Naive thymus-derived CD4-positive, alpha-beta T cell (primary cell): ENCODE measurements at places on chromosomes 3 and 15.

DNA sequence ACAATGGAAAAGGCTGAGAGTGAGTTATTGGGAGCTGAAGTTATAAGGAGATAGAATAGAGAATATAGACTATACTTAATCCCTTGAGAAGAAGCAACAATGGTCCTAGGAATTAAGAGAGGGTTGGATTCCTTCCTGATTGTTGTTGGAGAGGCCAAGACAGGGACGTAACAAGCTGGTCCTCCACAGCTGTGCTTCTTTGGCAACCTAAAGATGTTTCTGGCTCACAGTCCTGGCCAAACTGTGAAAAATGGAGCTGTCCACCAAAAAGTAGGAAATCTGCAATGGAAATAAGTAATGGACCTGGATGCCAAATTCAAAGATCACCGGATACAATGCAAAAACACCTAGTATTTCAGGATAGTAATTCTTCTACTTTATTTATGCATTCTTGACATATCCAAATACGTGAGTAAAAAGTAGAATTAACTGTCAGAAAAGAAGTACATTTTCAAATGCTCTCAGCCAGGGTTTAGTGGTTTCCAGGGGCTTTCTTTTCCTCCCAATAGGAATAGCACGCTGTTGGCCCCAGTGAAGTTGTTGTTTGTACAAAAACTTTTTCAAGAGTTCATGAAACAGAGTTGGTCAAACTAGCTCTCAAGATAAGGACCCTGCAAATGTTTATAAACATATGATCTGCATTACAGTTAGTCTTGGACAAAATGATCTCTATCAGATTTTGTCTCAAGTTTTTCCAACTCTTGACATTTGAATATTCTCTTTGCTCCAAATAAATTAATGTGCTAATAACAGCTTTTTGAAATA lies 28.3 kb downstream of the CERS3 start:
- H3K4me1 ChIP-seq: no peaks in the 10 kb centered on the region
- no peaks in the 10 kb centered on the region for H3K27me3 ChIP-seq
- H3K27ac ChIP-seq: no peak overlapping the region
- no peak overlapping the region for H3K4me3 ChIP-seq
- no peaks in the 10 kb centered on the region for H3K36me3 ChIP-seq

DNA sequence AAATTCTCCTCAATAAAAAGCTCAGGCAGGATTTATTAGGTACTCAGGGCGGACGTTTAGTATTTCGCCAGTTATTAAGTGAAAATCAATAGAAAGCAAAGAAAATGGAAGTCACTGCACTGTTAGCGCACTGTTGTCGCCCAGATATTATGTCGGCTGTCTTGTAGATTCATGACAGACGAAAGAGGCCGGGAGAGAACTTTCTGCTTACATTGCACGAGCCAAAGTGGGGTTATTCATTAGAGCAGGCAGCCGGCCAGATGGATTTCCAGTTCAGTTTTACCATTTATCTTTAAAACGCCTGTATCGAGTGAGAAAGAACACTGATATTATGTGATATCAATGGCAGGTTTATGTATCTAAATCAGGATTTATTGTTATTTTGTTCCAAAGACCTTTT lies 866.0 kb upstream of the NR2F2 start:
- H3K27me3 ChIP-seq: no peaks in the 10 kb centered on the region
- H3K4me1 ChIP-seq: no peaks in the 10 kb centered on the region
- H3K4me3 ChIP-seq: no peak overlapping the region
- DNase-seq: no peak
- H3K27ac ChIP-seq: no peak overlapping the region

DNA sequence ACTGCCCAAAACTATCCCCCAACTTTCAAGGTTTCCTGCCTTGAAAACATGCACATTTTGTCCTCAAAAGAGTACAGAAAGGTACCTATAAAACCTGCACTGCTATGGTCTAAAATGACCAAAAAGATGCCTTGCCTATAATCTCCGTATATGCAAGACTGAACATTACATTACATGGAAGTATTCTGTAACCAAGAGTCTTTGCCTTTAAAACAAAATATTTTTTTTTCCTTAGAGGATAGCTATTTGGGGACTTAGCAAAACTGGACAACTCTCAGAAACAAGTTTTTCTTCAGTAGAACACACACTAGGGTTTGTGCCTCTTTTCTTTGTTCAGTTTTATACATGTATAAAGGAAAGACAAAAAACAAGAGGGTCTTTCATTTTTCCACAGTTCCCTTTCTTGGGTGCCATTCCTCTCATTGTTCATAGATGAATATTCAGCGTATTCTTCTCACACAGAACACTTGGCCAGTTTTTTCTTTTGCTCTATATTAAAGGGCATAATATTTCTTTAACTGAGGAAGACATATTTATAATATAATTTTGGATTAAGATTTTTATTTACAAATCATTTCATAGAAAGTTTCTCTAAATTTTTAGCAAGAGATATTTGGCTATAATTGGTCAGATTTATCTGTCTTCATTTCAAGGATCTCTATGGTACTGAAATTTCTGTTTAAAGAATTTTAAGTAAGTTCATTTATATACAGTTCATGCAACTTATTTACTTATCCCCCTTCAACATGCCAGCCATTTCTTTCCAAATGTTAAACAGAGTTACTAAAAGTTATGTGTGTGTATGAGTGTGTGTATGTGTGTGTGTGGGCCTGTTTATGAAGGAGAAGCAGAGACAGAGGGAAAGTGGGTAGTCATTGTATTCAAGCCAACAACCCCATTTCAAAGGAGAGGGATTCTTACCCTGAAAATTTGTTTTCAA lies 142.6 kb downstream of the ZBTB20 start:
- no peak overlapping the region for H3K4me3 ChIP-seq
- H3K4me1 ChIP-seq: no peaks in the 10 kb centered on the region
- DNase-seq: no peak
- no peak overlapping the region for H3K27ac ChIP-seq

DNA sequence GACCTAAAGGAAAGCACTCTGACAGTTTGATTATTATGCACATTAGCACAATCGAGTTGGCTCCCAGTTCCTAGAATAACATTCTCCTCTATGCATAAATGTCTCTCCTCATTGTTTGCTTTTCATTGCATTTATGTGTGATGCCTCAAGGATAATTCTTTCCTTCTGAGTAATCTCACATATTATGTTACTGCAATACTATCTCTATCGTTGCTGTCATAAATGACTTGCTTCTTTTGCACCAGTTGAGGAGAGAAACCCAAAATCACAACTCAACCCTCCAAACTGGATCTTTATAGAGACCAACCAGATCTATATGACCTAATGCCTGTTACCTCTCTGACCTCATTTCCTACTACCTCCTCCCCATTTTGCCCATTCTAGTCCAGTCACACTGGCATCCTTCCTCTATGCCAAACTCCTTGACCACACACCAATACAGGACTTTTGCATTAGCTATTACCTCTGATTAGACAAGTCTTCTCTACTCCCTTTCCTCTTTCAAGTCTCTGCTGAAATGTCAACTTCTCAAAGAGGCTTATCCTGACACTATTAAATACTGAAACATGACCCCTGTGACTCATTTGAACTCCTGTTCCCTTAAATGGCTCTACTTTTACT lies 1026.0 kb downstream of the TUSC7 start:
- no peak for DNase-seq
- no peaks in the 10 kb centered on the region for H3K27me3 ChIP-seq
- H3K4me3 ChIP-seq: no peak overlapping the region
- no peaks in the 10 kb centered on the region for H3K4me1 ChIP-seq

DNA sequence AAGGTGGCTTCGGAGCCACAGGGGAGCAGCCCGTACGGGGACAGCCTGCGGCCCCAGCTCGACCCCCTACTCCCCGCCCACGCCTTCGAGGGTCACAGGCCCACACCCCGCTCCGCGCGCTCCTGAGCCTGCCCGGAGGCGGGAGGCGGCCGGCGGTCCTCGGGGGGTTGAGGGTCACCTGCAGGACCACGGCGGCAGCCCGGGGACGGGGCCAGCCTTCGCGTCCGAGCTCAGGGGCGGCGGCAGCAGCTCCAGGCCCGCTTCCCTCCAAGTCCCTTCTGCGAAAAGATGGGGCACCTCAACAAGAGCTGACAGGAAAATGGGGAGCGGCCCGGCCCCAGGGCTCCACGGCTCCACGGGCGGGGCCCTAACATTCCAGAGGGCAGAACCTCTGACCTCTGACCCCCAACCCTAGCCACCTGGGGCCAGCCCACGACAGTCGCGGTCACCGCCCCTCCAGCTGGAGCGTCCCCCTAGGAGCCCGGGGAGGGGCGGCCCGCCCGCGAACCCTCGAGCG lies 428 bp downstream of the LYSMD4 start:
- no peak for DNase-seq
- H3K27me3 ChIP-seq: no peaks in the 10 kb centered on the region
- peaks cover 13% of the 10 kb centered on the region for H3K4me1 ChIP-seq
- peaks cover 8% of the 10 kb centered on the region for H3K36me3 ChIP-seq

- H3K27me3 ChIP-seq: no peaks in the 10 kb centered on the region
- H3K4me1 ChIP-seq: no peaks in the 10 kb centered on the region
- DNase-seq: no peak
- no peaks in the 10 kb centered on the region for H3K36me3 ChIP-seq
- no peak overlapping the region for H3K27ac ChIP-seq
- H3K4me3 ChIP-seq: no peak overlapping the region
These were observed 6.8 kb upstream of the MESP2 start for GRCh38 chr15:89769366-89769765.

- no peak overlapping the region for H3K4me3 ChIP-seq
- no peak overlapping the region for H3K27ac ChIP-seq
- no peak for DNase-seq
These were observed 806.5 kb downstream of the OTOL1 start for GRCh38 chr3:162302983-162303624.

DNA sequence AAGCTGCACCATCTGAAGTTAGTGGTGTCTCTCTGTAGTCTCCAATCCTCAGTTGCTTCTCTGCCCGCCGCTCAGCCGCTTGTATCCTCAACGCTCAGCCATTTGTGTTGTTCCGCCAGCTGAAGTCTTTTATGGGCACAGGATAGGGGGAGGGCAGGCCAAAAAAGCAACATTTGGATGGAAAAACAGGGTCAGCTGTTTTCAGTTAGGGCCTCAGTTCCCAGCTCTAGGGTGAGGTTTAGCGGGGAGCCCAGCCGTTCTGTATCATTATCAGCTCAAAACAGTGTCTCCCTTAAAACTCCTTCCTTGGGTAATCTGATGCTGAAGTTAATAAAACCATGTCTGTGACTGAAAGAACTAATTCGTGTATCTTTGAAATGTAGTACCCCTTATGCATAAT lies 329.5 kb upstream of the AZI2 start:
- no peak overlapping the region for H3K4me3 ChIP-seq
- DNase-seq: no peak
- no peaks in the 10 kb centered on the region for H3K4me1 ChIP-seq
- H3K27me3 ChIP-seq: no peaks in the 10 kb centered on the region

DNA sequence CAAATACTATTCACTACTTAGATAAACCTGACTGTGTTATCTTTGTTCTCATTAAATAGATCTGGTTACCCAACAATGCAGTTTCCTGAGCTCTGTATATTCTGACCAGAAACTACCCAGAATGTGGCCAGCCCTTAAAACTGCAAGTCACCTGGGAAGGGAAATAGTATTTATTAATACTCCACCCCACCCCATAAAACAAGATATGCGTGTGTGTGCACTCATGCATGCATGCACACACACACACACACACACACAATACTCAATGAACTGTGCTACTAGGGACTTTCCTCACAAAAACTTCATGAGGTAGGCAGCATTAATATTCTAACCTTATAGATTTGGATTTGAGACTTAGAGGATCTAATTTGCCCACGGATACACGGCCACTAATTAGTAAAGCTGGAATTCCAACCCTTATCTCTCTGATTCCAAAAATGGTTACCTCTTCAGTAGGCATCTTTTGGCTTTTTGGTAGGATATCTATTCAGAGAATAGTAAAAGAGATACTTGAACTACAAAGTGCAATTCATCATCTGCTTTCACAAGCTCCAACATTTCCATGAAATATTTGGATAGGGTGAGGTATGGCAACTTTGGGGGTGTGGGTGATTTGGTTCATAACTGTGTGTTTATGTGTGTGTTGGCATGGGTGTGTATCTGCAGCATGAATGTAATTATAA lies 197.0 kb upstream of the CFAP20DC start:
- no peaks in the 10 kb centered on the region for H3K27me3 ChIP-seq
- H3K4me3 ChIP-seq: no peak overlapping the region
- H3K27ac ChIP-seq: no peak overlapping the region
- no peaks in the 10 kb centered on the region for H3K36me3 ChIP-seq
- no peaks in the 10 kb centered on the region for H3K4me1 ChIP-seq

DNA sequence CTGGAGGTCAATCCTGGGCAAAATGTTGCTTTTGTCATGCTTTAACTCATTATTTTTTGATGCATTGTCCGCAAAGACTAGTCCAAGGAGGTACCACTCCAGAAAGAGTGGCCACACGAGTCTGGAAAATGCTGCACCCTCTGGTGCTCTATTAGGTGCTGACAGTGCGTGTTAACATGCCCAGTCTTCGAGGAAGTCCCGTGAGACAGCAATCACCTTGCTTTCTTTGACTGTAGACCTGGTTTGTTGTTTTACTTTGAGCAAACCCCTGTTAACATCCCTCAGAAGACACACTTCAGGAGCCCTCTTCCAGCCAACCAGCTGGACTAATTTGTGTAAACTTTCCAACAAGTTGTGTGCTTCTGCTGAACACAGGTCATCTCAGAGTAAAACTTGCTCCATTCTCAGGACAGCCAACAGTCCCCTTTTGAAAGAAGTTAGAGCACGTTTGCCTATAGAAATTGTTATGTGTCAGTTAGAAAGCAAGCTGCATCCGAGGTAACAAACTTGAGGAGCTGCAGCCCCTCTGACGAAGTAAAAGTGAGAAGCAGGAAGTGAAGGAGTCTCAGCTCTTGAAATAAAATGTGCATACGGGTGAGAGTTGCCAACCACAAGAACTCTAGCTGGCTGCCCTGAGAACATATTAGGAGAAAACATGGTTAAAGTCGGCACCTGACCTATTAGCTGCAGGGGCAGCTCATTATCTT lies 205.0 kb downstream of the LPP start:
- H3K4me1 ChIP-seq: peaks cover 32% of the 10 kb centered on the region
- H3K36me3 ChIP-seq: no peaks in the 10 kb centered on the region
- H3K27ac ChIP-seq: peak overlapping the region; percentile 45
- H3K27me3 ChIP-seq: no peaks in the 10 kb centered on the region

GRCh38 chr3:171249245-171249644 lies 211.0 kb downstream of the TNIK start:
- H3K27ac ChIP-seq: peak overlapping the region; percentile 43
- H3K4me3 ChIP-seq: peak overlapping the region; percentile 3
- peaks cover 45% of the 10 kb centered on the region for H3K4me1 ChIP-seq
- no peaks in the 10 kb centered on the region for H3K27me3 ChIP-seq
- no peaks in the 10 kb centered on the region for H3K36me3 ChIP-seq
- no peak for DNase-seq

GRCh38 chr15:81945014-81945615 lies 100.7 kb downstream of the MEX3B start:
- no peaks in the 10 kb centered on the region for H3K36me3 ChIP-seq
- H3K4me3 ChIP-seq: no peak overlapping the region
- H3K4me1 ChIP-seq: no peaks in the 10 kb centered on the region

DNA sequence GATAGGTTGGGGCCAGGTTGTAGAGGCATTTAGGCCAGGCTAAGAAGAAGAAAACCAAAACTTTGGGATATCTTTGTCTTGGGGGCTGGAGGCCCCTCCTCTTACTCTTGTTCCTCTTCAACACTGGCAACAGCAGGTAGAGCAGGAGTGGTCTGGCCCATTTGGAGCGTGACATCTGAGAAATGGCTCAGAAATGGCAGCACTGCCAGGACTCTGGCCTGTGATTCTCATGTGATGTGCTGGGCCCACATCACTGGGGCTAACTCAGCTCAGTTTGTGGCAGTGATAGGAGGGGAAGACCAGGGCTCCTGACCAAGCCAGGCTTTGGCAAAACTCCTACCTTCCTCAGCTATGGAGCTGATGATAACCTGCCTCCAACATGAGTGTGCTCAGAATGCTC lies 18.5 kb downstream of the PATL2 start:
- H3K4me1 ChIP-seq: peaks cover 10% of the 10 kb centered on the region
- H3K36me3 ChIP-seq: no peaks in the 10 kb centered on the region
- H3K27ac ChIP-seq: no peak overlapping the region
- DNase-seq: no peak
- H3K27me3 ChIP-seq: no peaks in the 10 kb centered on the region
